ENCODE measurements at places on chromosomes 11 and 22.

GRCh38 chr11:88337987-88338668, 592 bp upstream of the CTSC start:
- DNase-seq: peak; percentile 75

- DNase-seq: peak; percentile 13
These were observed 32.9 kb upstream of the SMIM38 start for GRCh38 chr11:69122630-69123431.

DNA sequence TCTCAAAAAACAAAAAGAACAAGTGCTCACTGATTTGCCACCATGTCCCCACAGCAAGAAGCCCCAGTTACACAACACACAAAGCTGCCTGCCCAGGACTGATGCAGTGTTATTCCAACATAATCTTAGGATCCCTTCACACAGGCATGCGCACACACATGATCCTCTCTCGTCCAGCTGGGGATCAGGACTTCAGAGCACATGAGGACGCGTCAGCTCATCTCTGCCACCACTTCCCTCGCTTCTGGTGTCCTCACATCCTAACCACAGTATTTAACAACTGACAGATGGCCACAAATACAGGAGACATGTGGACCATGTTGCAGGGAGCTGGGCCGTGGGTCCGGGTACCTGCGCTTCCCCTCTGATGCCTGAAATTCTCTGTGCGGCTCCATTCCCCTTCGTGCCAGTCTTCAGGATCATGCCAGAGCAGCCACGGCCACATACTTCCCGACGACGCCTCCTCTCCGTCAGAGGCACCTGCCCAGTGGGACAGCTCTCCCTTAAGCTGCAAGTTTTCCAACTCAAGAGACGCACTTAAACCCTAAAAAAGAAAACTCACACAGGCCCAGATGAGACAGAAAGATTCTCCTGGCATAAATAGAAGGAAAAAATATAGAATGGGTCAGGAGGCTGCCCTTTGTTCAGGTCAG, 68.3 kb downstream of the PACSIN2 start:
- DNase-seq: no peak

DNA sequence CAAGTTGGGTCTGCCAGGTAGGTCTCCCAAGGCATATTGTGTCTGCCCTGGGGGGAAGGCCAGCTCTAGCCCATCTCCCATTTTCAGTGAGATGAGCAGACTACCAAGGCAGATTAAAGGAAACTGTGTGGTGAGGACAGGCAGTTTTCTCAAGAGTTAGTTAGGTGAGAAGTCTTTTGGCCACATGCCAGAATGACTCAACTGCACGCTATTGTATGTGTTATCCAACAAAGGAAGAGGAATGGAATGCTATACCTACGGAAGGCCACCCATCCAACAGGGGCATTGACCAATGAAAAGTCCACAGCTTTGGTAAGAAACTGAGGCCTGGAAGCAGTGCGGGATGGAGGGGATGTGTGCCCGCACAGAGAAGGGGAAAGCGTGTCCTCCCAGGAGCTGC, 941.7 kb downstream of the NTM start:
- no peak for DNase-seq

DNA sequence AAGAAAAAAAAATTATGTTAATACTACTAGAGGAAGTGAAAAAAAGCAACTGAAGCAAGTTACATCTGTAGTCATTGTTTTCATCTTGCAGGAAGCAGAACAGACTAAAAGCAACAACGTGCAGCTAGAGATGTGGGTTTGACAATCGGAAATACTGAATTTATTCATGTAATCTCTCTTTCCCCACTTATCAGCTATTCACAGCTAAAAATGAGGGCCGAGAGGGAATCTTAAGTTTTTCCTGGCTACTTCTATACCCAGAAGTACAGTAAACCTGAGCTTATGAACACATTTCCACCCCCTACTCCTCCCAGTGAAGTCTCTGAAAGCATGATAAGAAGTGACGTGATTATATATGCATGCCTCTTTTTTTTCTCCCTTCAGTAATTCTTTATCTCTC, 116.5 kb downstream of the SPON1 start:
- peak; percentile 23 for DNase-seq

- no peak for DNase-seq
These were observed 359.0 kb downstream of the JRKL start for GRCh38 chr11:96748639-96749370.

DNA sequence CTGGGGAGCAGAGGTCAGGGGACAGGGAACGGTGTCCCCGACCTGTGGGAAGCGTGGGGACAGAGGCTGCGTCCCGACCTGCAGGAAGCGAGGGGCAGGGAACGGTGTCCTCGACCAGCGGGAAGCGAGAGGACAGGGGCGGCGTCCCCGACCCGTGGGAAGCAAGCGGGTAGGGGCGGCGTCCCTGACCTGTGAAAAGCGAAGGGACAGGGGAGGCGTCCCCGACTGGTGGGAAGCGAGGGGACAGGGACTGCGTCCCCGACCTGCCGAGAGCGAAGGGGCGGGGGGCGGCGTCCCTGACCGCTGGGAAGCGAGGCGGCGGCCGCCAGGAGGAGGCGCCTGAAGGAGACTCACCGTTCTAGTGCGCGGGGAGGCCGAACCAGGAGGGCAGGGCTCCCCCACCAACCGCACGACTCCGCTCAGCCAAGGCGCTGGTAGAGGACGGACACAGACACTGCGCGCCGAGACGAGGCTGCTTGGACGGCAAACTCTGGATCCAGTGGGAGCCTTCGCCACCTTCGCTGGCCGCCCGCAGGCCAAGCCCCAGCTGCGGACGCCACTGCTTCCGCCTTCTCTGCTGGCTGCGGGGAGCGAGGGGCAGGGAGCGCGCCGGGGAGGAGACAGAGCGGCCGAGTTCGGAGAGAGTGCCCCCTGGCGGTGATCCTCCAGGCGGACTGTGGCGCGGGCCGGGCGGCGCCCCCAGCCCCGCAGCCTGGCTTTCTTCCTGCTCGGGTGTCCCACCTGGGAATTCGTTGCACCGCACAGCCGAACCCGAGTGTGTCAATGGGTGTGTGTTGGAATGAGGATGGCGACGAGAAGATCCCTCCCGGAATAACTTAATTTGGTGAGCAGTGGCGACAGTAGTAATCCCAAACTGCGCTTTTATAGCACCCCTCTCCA, at the start of gene TRAF6:
TRAF6 (minus strand) TSS at position 579 of the 900 bp plus-strand sequence. CDS start 8,757 bp downstream, outside the sequence.
- peak; percentile 83 for DNase-seq

DNA sequence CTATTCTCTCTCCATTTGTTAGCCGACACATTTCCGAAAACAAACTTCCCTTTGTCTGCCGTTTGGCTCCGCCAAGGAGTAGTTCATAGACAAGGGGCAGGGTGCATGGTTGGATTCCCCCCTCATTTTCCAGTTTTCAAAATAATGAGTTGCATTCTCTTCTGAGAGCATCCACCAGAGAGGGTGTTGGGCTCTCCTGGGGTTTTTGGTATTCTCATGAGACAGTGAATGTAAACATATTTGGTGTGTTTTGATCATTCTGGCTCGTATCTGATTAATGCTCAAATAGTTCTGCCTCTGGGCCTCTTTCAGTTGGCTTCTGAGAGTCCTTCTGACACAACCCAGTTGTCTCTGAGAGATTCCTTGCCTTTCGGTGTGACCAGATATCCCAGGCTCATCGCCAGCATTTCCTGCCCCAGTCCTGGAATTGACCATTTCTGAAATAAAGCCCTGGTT, 21.7 kb downstream of the GRAMD4 start:
- no peak for DNase-seq

GRCh38 chr22:30408388-30409102, 11.7 kb downstream of the SEC14L2 start:
- no peak for DNase-seq

DNA sequence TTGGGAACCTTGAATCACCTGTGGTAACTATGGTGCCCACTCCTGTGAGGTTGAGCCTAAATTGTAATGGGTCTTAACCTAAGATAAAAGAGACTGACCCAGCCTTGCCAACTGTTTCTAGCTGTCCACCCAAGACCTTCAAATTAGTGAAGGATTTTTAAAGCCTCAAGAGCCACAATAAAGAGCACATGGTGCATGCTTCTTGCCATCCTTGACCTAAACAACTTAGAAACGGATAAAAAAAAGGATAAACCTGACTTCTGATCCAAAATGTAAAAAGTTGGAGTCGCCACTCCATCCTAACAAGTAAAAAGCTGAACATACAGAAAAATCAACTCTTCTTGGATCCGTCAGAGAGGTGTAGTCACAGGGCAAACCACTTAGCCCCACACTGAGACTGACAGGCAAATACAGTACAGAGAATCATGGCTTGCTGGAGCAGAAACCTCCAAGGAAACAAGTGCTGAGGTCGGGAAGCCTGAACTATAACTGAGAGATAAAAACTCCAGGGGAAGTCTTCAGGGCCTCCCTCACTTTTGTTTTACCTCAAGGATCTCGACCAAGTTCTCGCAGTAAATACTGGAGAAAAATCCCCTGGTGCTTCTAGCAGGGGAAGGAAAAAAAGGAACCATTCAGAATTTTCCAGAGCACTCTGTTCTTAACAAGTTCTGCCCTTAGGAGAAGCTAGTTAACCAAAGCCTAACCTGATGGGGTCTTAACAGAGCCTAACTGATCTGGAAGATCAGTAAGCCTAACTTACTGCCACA, 16.3 kb downstream of the ENTHD1 start:
- DNase-seq: no peak

DNA sequence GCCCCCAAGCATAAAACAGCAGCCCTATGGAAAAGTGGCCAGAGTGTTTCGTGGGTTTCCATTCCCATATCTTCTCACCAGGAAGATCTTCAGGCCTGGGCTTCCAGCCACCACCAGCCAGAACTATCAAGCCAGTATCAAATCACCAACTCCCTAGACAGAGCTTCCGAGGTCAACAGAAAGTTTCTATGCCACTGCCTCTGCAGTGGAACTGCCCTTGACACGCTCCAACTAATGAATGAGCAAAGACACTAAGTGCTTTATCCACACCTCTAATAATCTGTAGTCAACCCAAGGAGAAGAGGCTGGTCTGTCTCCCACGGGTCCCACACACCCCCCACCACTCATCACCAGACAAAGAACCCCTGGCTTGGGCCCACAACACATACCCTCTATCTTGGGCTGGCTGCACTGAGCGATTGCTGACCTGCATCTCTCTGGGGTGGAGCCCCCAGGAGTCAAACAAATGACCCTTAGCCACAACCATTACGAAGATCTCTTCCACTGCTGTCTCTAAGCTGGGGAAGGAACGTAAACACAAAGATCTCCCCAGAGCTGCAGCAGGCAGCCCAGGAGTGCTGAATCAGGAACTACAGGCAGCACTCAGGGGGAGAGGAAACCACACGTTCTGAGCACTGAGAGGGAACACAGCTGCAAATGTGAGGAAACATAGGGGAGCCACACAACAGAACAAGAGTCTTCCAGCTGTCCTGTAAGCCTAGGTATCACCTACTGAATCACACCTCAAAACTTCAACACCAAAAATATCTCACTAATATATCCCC, 9.7 kb downstream of the OR5AN1 start:
- DNase-seq: no peak

DNA sequence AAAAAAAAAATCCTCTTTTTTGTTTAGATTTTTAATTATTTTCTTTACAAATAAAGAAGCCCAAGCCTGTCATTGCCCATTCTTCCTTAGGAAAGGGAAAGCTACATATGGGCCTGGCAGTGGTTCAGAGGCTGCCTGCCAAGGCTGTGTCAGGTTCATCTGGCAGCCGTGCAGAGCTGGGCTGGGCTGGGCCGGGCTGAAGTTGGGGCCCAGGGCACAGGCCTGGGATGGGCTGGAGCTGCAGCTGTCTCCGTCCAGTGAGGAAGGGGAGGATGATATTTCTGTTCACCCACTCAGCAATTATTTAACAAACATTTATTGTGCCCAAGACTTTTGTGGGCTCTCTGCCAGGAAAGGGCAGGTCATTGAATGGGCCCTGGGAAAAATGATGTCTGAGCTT, 4.6 kb downstream of the PRR5L start:
- no peak for DNase-seq

DNA sequence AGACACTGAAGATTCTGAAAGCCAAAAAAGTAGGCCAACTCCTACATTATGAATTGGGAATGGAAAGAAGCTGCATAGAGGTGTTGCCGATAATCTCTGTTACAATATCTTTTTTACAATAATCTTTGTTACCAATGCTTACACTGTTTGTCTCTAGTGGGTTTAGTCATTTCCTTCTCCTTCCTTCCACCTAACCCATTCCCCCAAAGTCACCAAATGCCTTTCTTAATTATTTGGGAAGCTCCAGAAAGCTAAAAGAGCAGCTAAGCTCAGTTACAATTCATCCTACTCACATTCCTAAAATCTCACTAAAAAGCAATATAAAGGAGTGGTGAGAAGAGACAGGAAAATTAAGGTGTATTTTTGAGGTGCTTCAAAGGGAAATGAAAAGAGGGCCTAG, 313.7 kb downstream of the SWAP70 start:
- no peak for DNase-seq

- DNase-seq: no peak
These were observed 44.4 kb upstream of the FAT3 start for GRCh38 chr11:92180226-92180625.

DNA sequence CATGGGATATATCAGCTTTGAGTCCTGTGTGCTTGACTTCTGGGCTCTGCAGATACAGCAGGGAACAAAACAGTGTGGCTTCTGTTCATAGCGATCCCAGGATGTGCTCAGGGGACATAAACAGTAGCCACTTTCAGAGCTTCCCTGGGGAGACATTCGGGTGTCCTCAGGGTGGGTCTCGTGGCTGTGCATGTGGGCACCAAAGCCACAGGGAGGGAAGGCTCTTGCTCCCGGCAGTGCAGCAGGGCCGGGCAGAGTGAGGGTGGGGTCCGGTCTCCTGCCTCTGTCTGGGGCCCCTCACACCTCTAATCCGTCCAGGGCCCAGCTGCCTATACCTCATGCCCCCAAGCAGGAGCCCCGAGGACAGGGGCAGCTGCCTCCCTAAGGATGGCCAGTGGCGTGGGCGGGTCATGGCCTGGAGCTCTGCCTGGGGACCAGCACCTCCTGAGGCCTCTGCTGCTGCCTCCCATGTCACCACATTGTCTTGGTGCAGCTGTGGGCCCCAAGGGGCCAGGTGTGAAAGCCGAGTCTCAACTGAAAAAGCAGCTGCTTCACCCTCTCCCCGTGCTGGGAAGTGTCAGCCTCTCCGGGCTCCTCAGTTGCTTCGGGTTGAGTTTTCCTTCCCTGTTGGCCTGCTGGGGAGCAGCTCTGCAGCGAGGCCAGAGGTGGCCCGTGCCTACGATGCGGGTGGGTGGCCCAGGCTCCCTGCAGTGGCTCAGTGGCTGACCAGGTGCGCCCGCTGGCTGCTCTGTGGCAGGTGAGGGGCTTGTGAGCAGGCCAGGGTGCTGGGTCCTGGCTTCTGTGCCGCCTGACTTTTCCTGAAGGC, 3.8 kb downstream of the TPCN2 start:
- DNase-seq: no peak

GRCh38 chr11:34536056-34536455, 22.5 kb upstream of the ELF5 start:
- DNase-seq: no peak
